SK-N-SH treated with all-trans-retinoic acid at 6 μM for 48 hours (cell line): ENCODE measurements at places on chromosomes 12 and 14.

- no peak for ATAC-seq
Measured at GRCh38 chr12:55637467-55637866, 775 bp downstream of the OR10P1 start.

DNA sequence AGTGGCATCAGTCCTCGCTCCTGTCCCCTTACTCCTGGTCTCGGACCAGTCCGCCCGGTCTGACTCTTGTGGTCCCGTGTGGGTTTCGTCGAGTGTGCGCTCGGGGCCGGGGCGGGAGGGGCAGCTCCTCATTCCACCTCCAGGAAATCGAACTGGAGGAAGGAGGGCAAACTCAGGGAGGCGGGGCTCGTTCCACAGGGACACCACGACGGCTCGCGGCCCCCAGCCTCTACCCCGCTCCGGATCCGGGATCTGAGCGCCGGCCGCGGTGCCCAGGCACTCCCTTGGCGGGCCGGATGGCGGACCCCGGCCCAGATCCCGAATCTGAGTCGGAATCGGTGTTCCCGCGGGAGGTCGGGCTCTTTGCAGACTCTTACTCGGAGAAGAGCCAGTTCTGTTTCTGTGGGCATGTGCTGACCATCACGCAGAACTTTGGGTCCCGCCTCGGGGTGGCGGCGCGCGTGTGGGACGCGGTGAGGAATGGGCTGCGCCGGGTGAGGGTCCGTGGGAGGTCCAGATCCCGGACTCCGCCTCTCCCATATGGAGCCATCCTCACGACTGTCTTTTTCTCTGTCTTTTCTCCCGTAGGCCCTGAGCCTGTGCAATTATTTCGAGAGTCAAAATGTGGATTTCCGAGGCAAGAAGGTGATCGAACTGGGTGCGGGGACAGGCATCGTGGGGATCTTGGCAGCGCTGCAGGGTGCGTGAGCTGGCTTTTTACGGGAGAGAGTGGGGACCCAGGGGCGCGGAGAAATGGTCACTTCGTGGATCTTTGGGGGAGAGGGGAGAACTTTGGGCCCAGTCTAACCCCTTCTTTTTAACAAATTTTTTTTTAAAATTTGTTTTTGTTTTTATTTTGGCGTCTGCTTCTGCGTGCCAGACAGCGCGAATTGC, at the start of gene EEF1AKMT3:
Gene EEF1AKMT3, plus strand, starts transcription at position 186 of the 894 bp plus-strand sequence. Its CDS starts 111 bp downstream, at position 297.
- ATAC-seq, result peak; percentile 76

GRCh38 chr12:8123124-8123912, at the start of gene CLEC4A:
Gene CLEC4A (plus strand): TSS chr12:8123617. CDS start chr12:8123879, 262 bp downstream.
- ATAC-seq, result no peak

- ATAC-seq, result no peak
Measured at GRCh38 chr12:14946162-14946561, 7.8 kb upstream of the ERP27 start.

DNA sequence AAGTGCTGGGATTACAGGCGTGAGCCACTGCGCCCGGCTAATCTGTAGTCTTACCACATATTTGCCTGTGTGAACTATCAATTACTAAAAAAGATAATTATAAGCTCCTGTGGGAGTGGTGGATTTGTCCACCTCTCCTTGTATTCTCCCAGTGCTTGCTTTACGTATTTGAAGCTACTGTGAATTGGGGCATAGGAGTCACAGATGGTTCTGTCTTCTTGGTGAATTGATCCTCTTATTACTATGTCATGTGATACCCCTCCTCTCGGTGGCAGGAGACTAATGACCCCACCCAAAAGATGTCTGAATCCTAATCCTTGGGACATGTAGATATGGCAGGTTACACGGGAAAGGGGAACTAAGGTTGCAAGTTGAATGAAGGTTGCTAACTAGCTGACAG, 11.8 kb downstream of the GPR132 start:
- no peak for ATAC-seq

- peak; percentile 3 for ATAC-seq
Measured at GRCh38 chr12:6084969-6085450, 39.5 kb downstream of the VWF start.

- peak; percentile 94 for ATAC-seq
Measured at GRCh38 chr14:94485944-94486841, 10.2 kb upstream of the SERPINA9 start.

DNA sequence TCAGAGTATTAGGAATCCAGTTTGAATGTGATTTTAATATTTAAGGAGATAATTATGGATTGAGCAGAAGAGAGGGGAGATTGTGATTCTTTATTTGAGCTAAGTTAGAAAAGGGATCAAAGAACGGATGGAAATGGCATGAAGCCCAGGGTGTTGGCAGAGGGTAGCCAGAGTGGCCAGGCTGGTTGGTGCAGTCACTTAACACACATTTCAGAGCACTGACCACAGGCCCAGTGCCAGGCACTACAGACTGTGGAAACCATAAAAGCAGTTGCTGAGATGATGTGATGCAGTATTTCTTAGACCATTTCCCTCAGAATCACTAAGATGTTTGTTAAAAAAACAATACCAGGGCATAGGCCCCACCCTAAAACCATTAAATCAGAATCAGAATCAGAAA, 167.7 kb upstream of the AMIGO2 start:
- no peak for ATAC-seq

DNA sequence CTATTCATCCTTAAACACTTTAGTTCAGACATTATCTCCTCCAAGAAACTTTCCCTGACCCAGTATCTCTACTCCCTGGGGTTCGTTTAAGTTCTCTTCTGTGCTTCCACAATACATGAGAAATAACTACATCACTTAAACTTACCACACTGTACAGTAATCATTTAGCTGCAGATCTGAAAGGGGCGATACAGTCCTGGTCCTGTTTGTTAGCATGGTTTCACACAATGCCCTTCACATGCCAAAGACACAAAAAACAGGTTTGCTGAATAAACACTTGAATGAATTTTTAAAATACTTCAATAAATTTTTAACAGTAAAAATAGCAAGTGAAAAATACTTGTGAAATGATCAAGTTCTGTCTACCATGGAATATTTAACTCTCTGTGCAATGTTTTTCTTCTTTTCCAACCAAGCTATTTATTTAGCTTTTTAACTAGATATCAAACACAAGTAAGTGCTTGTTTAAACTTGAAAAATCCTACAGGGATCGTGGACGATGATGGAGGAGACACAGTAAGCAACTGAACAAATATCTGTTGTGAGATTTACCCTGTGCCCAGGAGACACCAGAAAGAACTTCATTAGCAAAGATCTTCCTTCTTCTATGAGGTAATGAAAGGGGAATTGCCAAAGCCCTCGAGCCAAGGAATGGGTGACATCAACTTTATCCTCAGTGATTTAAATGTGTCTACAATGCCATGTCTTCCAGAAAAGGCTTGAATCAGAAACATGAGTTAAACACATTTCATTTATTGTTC, 255.6 kb upstream of the GRIP1 start:
- no peak for ATAC-seq

- ATAC-seq, result no peak
Measured at GRCh38 chr14:70558356-70558755, 23.6 kb upstream of the ADAM20 start.

DNA sequence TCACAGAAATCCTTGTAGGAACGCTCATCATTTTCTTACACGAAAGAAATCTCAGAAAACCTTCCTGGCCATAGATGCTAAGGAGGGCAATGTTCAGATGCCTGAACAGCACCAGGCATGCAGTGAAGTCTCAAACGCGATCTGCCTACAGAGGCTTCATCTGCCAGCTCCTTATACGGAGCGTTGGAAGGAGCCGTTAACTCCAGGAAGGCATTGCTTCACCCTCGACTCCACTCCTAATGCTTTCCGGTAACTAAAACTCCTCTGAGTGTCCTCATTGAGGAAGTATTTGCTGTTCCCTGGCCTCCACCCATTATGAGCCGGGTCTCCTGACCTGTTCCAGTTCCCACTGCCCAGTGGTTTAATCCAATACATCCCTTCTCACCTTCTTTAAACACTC, 502.7 kb downstream of the BCL11B start:
- no peak for ATAC-seq

DNA sequence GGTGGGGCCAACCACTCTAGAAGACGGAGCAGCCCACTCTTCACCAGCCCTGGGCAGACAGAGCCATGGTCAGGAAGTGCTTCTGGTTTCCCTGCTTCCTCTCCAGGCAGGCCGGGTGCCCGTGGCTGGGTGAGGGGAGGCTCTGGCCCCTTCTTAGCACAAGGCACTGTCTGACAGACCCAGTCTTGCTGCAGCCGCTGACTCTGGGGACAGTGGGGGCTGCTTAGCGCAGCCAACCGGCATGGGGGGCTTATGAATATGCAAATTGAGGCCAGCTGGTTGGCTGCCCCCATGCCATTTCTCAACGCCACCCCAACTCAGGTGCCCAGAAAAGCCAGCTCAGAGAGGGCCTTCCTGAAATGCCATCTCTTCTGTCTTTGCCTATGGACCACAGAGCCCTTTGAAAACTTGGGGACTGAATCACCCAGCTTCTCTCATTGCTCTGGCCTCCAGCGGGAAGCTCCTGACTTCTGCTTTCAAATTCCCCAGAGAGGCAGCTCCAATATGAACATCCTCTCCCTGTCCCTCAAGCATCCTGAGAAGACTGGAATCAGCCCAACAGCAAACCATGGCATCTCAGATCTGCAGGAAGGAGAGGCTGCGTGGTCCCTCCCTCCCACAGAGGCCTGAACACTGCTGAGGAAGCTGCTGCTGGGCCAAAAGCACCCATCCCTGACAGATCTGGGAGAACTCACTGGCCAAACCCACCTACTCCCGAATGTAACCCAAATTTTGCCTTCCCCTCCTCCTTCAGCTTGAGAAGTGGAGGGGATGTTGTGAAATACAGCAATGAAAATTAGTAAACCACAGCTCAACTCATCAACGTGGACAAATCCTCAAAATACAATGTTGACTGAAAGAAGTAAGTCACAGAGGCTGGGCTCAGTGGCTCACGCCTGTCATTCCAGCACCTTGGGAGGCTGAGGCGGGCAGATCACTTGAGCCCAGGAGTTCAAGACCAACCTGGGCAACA, at the start of gene PROX2:
Gene PROX2, minus strand, starts transcription at position 205 of the 973 bp plus-strand sequence. CDS start 12,311 bp downstream, outside the sequence.
- ATAC-seq, result no peak

- ATAC-seq, result no peak
Measured at GRCh38 chr12:49368240-49368600, 958 bp downstream of the SPATS2 start.

DNA sequence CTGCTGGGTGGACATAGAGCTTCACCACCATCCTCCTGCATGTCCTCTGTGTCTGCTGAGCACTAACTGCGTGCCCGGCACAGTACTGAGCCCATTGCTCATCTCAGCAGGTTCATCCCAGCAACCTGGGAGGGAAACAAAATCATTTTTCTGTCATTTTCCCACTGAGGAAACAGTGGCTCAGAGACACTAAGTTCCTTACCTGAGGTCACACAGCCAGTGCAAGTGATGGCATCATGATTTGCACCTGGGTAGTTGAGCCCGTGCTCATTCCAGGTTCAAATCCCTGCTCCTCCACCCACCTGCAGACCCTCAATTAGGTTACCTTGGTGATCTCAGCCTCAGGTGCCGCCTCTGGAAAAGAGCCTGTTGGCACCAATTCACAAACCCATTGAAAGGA, 23.4 kb downstream of the RNFT2 start:
- no peak for ATAC-seq

DNA sequence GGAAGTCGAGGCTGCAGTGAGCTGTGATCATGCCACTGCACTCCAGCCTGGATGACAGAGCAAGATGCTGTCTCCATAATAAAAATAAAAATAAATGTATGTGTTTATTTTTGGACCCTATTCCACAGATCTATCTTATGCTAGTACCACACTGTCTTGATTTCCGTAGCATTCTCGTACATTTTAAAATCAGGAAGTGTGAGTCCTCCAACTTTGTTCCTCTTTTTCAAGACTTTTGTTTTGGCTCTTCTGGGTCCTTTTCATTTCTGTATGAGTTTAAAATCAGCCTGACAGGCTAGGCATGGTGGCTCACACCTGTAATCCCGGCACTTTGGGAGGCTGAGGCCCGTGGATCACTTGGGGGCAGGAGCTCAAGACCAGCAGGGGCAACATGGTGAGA, 25.8 kb downstream of the DAO start:
- no peak for ATAC-seq

- no peak for ATAC-seq
Measured at GRCh38 chr14:94970941-94971730, 186.2 kb downstream of the DICER1 start.
